Sigmoid colon (tissue), 7 donors: ENCODE measurements at places on chromosomes 5 and 9. TPM values are rescaled to one million over a fixed set of nuclear protein-coding genes. Genes with fewer than 3 reads are reported as not detected.

The CNTNAP3B gene
- 1.2 TPM for polyA plus RNA-seq

The SOHLH1 gene
- polyA plus RNA-seq: not detected

The CCDC192 gene
- polyA plus RNA-seq: not detected

The CXCL14 gene
- 24.5 TPM for polyA plus RNA-seq

The ADRB2 gene
- 0.60 TPM for polyA plus RNA-seq

The ST6GALNAC4 gene
- polyA plus RNA-seq: 25.2 TPM

The GPX8 gene
- polyA plus RNA-seq: 1.8 TPM

The PDCD1LG2 gene
- polyA plus RNA-seq: 1.2 TPM

The LCNL1 gene
- polyA plus RNA-seq: not detected

The EIF4EBP3 gene
- 37.2 TPM for polyA plus RNA-seq

The SLC25A2 gene
- not detected for polyA plus RNA-seq

The DBH gene
- polyA plus RNA-seq: not detected

The SLC6A3 gene
- polyA plus RNA-seq: not detected

The STPG3 gene
- polyA plus RNA-seq: not detected

The NOXA1 gene
- polyA plus RNA-seq: 15.0 TPM

The TSSK1B gene
- not detected for polyA plus RNA-seq

The FSTL4 gene
- polyA plus RNA-seq: 0.45 TPM

The PCDHB15 gene
- 0.23 TPM for polyA plus RNA-seq

The TAF9 gene
- polyA plus RNA-seq: 77.9 TPM

The FOXD4L6 gene
- polyA plus RNA-seq: not detected

The AGXT2 gene
- not detected for polyA plus RNA-seq

The PNPLA7 gene
- polyA plus RNA-seq: 1.8 TPM

The ZNF366 gene
- polyA plus RNA-seq: 1.6 TPM

The OR1J2 gene
- not detected for polyA plus RNA-seq

The C9orf153 gene
- not detected for polyA plus RNA-seq

The RABEPK gene
- polyA plus RNA-seq: 16.2 TPM

The FBXO38 gene
- 11.4 TPM for polyA plus RNA-seq

The FLT4 gene
- polyA plus RNA-seq: 0.60 TPM
